ENCODE measurements at places on chromosomes 3 and 15.
A peak's percentile ranks its signal among the peaks of the same experiment; 100 is the strongest.

GRCh38 chr3:127325629-127325961, 37.7 kb upstream of the PRR20G start:
- no peak for DNase-seq

GRCh38 chr15:50906954-50907600, 1.4 kb upstream of the AP4E1 start:
- DNase-seq = no peak

DNA sequence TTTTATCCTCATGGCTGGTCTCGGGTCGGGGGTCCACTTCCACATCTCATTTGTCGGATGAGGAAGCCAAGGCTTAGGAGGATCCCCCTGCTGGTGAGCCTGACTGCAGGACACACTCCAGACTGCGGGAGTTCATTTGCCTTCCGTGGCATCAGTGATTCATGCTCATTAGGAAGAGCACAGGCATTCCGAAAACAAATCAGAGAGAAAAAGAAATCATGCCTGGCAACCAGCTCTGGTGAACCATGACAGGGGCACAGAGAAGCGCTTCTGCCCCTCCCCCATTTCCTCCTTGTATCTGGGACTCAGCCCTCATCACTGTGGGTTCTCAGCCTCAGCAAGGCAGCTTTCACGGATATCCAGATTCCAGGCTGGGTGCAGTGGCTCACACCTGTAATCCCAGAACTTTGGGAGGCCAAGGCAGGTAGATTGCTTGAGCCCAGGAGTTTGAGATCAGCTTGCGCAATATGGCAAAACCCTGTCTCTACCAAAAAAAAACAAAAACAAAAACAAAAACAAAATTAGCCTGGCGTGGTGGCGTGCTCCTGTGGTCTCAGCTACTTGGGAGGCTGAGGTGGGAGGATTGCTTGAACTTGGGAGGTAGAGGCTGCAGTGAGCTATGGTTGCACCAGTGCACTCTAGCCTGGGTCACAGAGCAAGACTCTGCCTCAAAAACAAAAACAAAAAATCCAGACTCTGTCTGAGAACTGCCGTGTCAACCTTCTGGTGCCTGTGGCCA, 28.4 kb downstream of the IRAK2 start:
- DNase-seq = peak; percentile 92

DNA sequence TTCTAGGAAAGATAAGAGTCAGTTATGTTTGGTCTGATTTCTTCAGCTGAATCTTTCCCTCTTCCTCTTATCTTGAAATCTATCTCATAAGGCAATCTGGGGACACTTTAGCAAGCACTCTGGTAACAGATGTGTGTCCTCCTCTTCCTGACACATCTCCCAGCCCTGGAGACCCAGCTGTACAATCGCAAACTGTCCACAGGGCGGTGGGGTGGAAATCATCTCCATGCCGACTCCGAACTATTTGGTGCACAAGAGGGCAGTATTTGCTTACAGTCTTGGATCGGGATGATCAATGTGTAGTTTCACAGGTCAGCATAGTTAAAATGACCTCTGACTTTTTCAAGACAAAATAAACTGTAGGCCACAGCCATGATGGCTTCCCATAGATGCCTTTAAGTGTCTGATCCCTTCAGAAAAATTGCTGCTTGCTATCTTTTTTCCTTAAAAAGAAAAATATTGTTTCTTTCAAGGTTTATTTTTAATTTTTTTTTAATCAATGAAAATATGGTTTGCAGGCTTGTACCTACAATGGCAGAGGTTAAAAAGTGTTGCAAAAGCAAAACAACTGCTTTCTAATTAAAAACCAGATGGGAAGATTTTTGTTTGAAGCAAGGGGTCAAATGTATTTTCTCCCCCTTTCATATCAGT, 17.7 kb downstream of the EEFSEC start:
- peak; percentile 91 for DNase-seq

DNA sequence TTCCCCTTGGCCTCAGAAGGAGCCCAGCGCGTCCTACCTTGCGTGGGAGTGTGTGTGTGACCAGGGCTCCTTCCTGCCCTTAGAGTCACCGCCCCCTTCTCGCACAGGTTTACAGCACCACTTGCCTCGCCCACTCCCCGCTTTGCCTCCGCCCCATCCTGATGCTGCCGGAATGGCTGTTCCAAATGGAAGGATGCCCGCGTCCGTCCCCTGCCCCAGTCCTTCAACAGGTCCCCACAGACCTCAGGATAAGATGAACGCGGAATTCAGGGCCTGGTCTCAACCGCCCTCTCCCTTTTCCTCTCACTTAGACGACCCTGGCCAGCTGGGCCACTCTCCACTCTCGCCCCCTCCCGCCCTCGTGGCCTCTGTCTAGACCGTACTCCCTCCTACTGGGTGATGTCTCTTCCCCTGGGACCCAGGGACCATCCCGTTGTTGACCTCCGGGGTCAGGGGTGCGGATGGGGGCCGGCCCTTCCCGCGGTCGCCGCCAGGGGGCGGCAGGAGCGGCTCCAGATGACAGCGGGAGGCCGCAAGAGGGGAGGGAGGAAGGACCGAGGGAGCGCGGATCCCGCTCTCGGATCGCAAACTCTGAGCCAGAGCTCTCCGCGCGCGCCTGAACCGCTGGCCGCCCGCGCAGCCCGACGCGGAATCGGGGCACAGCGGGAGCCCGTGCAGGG, at the start of gene THSD4:
TSS of gene THSD4 (plus strand) at position 585 of the 680 bp plus-strand sequence.
- DNase-seq = peak; percentile 80

DNA sequence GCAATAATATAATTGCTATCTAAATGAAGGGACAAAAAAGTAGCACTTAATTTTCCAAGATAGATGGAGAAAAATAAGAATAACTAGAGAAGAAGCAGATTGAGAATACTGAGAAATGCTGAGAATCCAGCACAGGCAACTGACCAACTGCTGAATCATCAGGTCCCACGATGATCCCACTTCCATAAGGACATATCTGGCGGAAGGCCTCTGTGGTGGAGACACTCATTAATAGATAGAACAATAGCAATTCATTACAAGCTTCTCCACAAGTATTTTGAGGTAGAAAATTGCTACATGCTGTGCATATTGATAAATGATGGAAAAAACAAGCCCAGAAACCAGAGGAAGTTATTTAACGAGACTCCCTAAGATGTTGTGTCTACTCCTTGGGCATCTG, 105.9 kb downstream of the DUT start:
- DNase-seq = peak; percentile 37

GRCh38 chr15:72534523-72534922, 60.4 kb downstream of the ARIH1 start:
- DNase-seq = no peak

DNA sequence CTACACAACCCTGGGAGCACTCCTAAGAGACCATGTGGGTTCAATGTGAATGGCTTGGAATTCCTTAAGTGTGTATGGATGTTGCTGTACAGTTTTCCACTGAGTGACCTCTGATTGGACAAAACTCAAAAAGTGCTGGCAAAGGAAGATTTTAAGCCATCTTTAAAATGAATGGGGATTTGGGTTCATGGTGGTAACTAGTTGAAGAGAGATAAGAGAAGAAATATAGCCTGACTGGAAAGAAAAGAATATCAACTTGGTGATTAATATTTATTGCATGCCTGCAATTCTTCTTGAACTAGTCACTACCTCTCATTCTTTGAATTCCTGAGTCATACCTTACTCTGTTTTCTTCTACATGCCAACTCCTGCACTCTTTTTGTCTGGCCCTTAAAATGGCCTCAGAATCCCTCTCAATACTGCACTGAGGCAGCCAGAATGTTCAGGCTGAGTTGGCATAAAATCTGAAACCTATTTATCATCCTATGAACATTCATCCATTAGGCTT, 124.7 kb downstream of the RPL22L1 start:
- DNase-seq = peak; percentile 60

GRCh38 chr15:90664650-90665287, 52.4 kb upstream of the BLM start:
- peak; percentile 60 for DNase-seq

- no peak for DNase-seq
Measured at GRCh38 chr3:168141405-168141998, 45.8 kb upstream of the GOLIM4 start.

DNA sequence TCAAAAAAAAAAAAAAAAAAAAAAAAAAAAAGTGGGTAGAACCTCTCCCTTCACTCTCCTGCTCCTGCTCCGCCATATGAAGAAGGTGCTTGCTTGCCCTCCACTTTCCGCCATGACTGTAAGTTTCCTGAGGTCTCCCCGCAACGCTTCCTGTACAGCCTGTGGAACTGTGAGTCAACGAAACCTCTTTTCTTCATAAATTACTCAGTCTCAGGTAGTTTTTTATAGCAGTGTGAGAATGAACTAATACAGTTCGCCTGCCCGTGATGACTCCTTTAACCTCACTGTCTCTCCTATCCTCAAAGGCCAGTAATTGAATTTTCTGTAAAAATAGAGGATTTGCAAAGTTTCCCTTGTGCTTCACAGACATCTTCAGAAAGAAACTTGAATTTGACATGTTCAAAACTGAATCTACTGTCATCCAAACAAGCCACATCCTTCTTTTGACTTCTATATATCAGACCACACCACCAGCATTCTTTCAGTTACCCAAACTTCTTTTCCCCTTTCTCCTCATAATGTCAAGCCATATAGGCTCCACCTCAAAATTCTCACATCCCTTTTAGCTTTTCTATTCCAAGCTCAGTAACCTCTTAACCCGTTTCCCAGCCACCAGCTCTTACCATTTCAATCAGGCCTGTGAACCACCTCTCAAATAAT, 44.3 kb downstream of the P2RY1 start:
- DNase-seq = no peak

- no peak for DNase-seq
Measured at GRCh38 chr3:38588995-38589937, 60.2 kb downstream of the SCN5A start.

DNA sequence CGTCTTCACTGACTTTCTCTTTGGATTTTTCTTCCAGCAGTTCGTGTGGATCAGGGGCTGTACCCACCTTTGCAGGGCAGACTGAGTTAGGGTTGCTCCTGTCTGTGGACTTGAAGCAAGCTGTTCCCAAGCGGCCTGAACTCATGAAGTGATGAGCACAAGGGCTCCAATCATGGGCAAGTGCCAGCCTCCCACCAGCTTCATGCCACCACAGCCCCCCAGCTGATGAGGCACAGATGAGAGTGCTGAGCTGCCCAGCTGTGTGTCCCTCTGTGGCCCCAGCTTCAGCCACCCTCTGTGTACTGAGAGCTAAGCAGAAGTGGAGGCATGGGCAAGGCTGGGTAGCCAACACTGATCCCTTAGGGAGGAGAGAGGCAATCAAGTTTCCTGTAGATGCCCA, 3.3 kb upstream of the PLCB2 start:
- DNase-seq = no peak

DNA sequence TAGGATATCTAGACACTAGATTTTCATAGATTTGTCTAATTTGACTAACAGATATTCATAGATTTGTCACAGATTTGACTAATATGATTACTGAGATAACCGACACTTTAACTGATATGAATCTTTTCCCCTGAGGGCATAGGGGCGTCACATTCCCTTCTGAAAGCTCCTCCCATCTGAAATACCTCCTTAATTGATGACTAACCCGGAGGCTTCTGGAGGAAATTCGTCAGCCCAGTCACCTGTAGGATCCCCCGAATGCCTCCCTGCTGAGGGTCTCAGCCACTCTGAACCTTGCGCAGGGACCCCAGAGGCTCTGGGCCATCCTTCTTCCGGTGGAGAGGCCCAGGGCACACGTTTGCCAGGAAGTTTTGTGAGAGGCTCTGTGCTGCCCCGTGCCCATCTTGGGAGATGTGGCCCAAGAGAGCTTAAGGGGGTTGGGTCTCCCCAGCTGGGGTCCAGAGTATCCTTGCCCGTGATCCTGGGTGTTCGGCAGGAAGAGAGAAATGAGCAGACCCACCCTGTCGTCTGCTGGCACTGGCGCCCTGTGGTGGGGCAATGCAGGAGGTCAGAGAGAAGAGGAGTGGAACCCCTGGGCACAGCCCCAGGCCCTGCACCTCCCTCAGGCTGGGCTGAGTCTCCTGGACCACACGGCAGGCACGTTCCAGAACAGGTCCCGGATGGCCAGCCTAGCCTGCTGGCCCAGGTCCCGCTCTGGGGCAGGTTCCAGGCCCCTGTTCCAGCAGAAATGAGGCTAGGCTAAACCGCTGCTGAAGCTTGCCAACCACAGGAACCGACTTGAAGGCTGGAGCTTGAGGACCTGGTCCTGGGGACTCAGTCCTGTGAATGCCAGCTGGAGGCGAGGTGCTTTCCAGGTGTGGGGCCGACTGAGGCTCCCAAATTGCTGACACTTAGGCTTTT, 1.7 kb downstream of the PLA2G4D start:
- no peak for DNase-seq

DNA sequence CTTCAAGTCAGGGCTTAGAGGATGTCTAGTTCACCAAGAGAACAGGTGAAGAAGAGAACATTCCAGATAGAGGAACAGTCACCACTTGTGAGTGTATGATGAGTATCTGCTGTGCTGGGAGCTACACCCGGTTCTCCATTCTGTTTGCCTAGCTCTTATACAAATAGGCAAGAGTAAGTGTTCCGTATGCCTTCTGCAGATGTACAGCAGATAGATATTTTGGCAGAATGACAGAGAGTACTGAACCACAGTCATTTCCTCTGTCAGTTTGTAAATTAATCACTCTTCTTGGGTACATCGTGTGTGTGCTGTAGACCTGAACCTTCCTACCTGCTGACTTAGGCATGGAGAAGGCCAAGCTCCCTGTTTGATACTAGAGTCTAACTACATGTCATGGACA, 108.3 kb upstream of the CTDSPL start:
- DNase-seq = peak; percentile 40

GRCh38 chr3:43155464-43156121, 49.7 kb upstream of the POMGNT2 start:
- peak; percentile 90 for DNase-seq

DNA sequence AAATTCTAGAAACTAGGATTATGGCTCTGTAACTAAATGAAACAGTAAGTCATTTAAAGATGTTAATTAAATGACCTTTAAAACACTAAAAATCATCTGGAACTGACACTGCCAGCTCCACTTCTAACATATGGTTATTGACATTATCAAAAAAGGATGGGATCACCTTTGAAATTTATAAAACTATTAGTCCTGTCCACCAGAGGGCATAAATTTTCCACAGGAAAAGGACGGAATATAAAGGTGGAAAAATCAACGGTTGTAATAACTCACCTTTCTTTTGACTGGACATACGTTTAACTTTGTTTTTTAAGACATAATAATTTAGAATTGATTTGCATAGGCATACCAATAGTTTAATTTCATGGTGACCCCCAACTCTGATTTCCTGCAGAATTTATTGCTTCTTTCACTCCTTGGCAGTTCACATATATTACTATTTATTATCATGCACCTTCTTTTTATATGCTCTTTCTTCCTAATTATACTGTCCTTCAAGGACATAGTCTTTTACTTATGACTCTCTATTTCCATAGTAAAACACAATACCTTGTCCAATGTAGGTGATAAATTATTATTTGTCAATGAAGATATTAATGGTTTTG, 345.7 kb downstream of the CADM2 start:
- peak; percentile 22 for DNase-seq

- DNase-seq = no peak
Measured at GRCh38 chr15:92028389-92028724, 174.8 kb downstream of the SLCO3A1 start.

GRCh38 chr15:69131362-69132220, 28.8 kb upstream of the GLCE start:
- no peak for DNase-seq

DNA sequence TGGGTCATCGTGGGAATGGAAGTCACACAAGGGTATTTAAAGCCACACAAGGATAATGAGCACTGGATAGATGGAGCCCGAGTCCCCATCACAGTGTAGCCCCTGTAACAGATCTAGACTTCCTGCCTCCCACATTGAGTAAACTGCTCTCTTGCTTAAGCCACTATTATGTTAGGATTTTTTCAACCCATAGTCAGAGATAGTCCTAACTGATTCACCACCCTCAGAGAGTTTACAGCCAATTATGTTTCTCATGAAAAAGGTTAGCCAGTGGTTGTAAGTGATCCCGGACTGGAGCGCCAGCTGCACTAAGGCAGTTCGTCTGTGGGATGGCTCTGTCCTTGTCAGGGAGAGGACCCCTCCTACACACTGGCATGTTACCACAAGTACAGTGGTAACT, 77.0 kb downstream of the KLF13 start:
- DNase-seq = peak; percentile 61

All from choroid plexus epithelial cell (primary cell).